ENCODE measurements at places on chromosomes 11 and 22.

GRCh38 chr11:97033178-97033577, 643.4 kb downstream of the JRKL start:
- DNase-seq, result no peak

DNA sequence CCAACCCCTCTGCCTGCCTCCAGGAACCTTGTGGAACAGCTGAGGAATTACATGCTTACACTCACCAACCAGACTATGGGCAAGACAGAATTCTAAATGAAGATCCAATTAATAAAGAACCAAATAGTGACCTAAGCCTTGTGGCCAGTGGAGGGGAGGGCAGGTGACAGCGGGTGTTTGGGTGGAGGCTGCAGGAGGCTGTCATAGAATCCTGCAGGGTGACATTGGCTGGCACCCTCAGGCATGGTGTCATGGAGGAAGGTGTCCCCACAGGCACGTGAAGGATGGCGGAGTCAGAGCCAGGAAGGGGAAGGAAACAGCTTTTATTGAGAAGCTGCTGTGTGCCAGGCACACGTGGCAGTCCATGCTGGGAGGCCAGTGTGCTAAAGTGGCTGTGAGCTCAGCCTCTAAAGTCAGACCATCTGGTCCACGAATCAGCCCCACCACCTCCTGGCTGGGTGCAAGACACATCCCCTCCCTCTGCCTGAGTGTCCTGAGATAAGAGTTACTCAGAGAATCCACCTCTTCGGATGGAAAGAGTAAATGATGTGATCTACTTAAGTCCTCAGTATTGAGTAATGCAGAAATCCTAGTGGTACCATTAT, 8.7 kb downstream of the MYO18B start:
- no peak for DNase-seq

- no peak for DNase-seq
Measured at GRCh38 chr11:78074756-78075155, 4.9 kb downstream of the NDUFC2 start.

GRCh38 chr11:9462806-9463537, 2.2 kb downstream of the ZNF143 start:
- DNase-seq, result no peak
